Upper lobe of right lung (tissue), 1 donor: ENCODE measurements at places on chromosomes 16 and 17.

GRCh38 chr16:56728980-56729734 is 772 bp upstream of the NUP93 start:
- no peak for DNase-seq
- peaks cover 16% of the 10 kb centered on the region for H3K4me1 ChIP-seq
- no peaks in the 10 kb centered on the region for H3K36me3 ChIP-seq
- peak overlapping the region; percentile 84 for H3K27ac ChIP-seq

DNA sequence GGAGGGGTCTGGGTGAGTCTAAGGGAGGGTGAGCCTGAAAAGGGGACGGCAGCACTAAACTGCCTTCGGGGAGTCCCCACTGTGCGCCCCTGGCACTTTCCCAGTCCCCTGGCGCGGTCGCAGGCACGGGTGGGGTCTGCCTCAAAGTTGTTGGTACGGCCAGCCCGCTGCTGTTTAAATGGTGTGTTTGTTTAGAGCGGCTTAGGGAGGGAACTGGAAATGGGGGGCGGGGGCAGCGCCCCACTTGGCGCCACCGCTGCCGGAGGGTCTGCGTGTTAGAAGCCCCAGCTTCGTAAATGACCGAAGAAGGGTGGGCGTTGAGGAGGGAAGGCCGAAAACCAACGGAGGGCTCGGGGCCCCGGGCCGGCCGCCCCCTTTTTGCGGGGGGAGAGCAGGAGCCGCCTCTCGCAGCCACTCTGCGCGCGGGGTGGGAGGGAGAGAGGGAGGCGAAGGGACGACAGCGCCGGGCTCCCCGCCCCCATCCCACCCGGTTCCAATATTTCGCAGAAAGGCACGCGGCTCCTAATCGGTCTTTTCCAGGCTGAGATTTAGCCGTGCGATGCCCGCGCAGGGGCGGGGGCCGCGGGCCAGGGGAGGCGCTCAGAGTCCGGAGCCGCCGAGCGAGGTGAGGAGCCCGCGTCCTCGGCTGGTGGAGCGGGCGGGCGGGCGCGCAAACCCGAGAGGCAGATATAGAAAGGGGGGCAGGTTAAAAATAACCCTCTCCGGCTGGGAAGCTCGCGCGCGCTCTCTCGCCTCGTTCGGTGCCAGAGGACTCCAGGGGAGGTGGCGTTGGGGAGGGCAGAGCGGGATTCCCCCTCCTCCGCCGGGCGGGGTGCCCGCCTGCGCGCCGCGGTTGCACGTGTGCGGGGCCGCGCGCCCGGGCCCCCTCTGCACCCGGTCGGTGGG is 54.9 kb downstream of the SREBF1 start:
- DNase-seq: peak; percentile 83
- no peaks in the 10 kb centered on the region for H3K36me3 ChIP-seq
- no peaks in the 10 kb centered on the region for H3K27me3 ChIP-seq
- H3K27ac ChIP-seq: peak overlapping the region; percentile 55
- peaks cover 51% of the 10 kb centered on the region for H3K4me1 ChIP-seq

DNA sequence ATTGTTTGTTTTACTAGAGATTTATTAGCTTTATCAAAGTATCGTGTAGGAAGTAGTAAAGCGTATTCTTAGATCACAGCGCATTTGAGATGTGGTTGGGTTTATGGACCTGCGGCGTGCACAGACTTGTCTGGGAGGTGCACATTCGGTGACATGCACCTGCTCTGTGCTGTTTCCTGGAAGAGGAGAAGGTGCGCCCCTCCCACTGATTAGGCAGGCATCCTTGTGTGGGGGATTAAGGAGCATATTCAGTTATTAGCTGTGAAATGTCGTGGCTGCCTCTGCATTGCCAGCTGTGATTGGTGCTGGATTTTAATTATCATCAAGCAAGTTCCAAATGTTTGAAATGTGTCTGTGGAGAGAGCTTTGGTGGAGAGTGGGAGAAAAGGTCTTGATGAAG is 903.8 kb upstream of the RBFOX1 start:
- no peak overlapping the region for H3K27ac ChIP-seq
- H3K36me3 ChIP-seq: no peaks in the 10 kb centered on the region
- no peak for DNase-seq
- no peaks in the 10 kb centered on the region for H3K27me3 ChIP-seq
- H3K4me3 ChIP-seq: no peak overlapping the region
- no peaks in the 10 kb centered on the region for H3K4me1 ChIP-seq

DNA sequence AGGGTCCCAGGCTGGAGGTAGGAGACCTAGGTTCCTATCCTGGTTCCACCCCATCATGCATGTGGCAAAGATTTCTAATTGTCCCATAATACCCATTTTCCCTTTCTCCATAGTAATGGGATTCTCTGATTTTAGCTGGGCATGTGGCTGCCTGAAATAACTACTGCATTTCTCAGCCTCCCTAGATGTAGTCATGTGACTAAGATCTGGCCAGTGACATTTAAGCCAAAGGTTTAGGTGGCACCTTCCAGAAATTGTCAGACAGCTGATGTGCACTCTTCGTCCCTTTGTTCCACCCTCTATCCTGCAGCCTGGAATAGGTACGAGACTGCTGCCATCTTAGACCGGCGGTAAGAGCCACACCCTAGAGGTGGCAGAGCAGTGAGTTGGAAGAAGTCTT is 8.2 kb downstream of the NXPH3 start:
- H3K36me3 ChIP-seq: no peaks in the 10 kb centered on the region
- no peak overlapping the region for H3K27ac ChIP-seq
- no peaks in the 10 kb centered on the region for H3K4me1 ChIP-seq

DNA sequence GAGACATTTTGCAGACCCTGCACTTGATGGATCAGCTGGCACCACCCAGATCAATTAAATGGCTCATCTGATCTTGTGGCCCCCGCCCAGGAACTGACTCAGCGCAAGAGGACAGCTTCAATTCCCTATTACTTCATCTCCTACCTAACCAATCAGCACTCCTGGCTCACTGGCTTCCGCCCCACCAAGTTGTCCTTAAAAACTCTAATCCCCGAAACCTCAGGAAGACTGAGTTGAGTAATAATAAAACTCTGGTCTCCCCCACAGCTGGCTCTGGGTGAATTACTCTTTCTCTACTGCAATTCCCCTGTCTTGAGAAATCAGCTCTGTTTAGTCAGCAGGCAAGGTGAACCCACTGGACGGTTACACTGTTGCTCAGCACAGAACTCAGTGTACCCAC is 23.6 kb downstream of the SPPL2C start:
- H3K27ac ChIP-seq: no peak overlapping the region
- no peak overlapping the region for H3K4me3 ChIP-seq
- peaks cover 12% of the 10 kb centered on the region for H3K27me3 ChIP-seq
- H3K36me3 ChIP-seq: no peaks in the 10 kb centered on the region
- no peak for DNase-seq
- no peaks in the 10 kb centered on the region for H3K4me1 ChIP-seq
